Activated CD4-positive, alpha-beta T cell treated with anti-CD3 and anti-CD28 coated beads, Interleukin-2, amount 10 ng/mL, durations not matched to agents 7 days and 5 days (primary cell): ENCODE measurements at places on chromosomes 1 and 21. TPM values are rescaled to one million over a fixed set of nuclear protein-coding genes. Genes with fewer than 3 reads are reported as not detected.

GRCh38 chr21:22096314-22096713 lies 1098.1 kb downstream of the NCAM2 start:
- DNase-seq, result no peak

- no peak for DNase-seq
Measured at GRCh38 chr1:206419783-206420182, 50.5 kb upstream of the IKBKE start.

- DNase-seq, result no peak
Measured at GRCh38 chr21:44050276-44050675, 38.2 kb downstream of the TRAPPC10 start.

DNA sequence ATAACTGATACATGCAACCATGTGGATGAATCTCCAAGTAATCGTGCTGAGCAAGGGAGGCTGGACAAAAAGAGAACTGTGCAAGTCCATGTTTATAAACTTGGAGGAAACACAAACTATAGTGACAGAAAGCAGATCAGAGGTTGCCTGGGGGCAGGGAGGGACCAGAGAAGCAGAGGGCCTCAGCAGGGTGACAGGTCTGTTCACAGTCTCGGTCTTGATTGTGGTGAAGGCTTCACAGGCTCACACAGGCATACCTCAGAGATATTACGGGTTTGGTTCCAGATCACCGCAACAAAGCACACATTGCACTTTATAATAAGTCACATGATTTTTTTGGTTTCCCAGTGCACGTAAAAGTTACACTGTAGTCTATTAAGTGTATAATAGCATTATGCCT lies 28.5 kb downstream of the ACOT7 start:
- DNase-seq, result peak; percentile 74

DNA sequence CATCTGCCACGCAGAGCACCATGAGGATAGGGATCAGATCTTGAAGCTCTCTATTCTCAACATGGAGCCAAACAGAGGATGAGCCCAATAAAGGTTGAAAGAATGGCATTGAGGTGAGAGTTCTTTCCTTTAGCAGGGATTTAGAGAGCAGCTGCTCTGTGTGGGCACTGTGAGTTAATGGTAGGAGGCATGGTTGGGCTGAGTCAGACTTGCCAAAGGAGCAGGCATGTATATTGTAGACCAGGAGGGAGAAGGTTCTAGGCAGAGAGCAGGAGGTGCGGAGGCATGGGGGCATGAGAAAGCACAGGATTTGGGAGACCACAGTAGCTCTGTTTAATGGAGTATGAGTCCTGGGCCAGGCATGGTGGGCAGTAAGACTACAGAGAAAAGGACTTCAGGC lies 32.0 kb downstream of the TMEM53 start:
- DNase-seq, result no peak

DNA sequence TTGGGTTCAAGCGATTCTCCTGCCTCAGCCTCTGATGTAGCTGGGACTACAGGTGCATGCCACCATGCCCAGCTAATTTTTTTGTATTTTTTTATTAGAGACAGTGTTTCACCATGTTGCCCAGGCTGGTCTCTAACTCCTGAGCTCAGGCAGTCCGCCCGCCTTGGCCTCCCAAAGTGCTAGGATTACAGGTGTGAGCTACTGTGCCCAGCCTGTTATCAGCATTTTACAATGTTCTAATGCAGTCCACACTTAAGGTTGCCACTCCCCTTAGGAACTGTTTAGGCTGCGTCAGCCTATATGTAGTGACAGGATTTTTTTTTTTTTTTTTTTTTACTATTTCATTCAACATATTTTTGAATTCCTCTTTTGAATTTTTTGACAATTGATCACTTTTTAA lies 30.2 kb downstream of the AGPAT3 start:
- DNase-seq, result no peak

- DNase-seq, result no peak
Measured at GRCh38 chr21:42370894-42371654, 4.7 kb upstream of the TFF1 start.

DNA sequence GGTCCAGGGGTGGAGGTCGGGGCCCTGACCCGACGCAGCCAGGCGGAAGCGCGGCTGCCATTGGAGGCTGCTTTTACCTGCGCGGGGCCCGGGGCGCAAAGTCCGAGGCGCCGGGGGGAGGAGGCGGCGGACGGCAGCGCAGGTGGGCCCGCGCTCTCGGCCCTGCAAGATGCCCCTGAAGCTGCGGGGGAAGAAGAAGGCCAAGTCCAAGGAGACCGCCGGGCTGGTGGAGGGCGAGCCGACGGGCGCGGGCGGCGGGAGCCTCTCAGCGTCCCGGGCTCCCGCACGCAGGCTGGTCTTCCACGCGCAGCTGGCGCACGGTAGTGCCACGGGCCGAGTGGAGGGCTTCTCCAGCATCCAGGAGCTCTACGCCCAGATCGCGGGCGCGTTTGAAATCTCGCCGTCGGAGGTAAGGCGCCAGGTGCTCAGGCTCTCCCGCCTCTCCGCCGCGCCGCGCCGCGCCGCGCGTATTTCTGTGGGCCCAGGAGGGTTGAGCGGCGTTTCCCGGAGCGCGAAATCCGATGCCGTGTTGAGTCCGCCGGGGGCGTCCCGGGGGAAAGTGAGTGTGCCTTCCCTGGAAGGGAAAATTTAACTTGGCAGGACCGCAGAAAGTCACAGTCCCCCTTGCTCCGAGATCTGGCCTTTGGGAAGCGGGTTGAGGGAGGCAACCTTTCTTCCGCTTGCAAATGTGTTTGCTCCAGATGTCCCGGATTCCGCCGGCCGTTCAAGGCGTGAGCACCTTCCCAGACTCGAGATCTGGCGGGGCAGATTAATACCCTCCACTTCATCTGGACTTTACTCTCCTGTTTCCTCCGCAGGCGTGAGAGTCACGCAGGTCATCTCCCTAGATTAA lies at the start of gene GIPC2:
Gene GIPC2 (plus strand): TSS at position 41 of the 853 bp plus-strand sequence. CDS start 129 bp downstream, at position 170.
- peak; percentile 22 for DNase-seq

DNA sequence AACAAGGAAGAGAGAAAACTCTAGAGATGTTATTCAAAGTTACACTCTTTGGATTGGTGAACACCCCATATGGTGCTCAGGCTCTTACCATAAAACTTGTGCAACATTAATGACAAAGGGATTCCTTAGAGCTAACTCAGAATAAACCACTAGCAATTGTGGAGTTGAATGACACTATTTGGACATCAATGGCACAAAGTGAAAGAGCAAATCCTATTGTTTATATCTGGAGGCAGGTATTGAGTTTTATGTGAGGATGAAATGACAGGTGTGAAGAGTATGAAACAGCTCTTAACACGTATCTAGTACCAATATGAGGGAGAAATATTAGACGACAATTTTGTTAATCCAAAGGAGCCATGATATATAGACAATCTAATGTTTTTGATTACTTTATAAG lies 584.9 kb upstream of the PBX1 start:
- no peak for DNase-seq

GRCh38 chr1:177969109-177969508 lies 749 bp downstream of the SEC16B start:
- DNase-seq, result no peak

DNA sequence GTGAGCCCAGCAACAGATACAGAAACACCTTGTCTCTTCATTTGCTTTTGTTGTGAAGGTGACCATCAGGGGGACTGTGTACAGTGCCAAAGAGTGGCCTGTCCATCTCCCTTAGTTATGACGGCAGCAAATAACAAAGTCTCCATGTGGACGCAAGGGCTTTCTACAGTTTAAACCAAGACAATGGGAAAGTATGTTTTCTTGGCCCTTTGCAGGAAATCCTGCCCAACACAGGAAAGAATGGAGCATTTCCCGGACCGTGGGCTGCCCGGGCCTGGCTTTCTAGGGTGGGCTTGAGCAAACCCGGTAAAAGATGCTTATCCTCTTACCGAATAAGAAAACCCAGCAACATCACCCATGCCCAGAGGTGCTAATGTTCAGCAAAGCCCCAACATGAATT lies 87.3 kb downstream of the ZBTB18 start:
- DNase-seq, result no peak

- no peak for DNase-seq
Measured at GRCh38 chr1:23732363-23733224, 10.7 kb upstream of the ELOA start.

DNA sequence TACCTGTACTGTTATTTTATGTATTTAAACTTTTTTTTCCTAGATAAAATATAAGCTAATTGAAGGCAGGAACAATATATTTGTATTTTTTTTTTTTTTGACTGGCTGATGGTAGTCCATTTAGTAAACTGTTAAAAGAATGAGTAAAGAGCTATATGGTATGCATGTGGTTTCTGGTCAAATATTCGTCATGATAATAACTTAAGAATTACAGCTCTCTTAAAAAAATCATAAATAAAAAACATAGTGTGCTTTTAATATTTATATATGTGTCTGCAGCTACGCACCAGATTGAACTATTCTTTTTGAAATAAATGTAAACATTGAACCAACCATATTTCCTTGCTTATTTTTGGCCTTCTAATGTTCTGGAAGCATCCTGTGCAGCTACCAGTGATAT lies 272.3 kb upstream of the C1orf105 start:
- no peak for DNase-seq

DNA sequence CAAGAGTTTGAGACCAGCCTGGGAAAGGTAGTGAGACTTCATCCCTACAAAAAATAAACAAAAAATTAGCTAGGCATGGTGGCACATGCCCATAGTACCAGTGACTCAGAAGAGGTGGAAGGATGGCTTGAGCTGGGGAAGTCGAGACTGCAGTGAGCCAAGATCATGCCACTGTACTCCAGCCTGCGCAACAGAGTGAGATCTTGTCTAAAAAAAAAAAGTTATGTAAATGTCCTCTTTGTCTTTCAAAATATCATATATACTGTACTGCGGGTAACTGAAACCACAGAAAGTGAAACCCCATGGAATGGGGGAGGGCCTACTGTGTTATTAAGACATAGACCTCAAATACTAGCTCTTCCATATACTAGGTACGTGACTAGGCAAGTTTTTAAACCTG lies 20.8 kb downstream of the ACADM start:
- no peak for DNase-seq

- DNase-seq, result no peak
Measured at GRCh38 chr1:39671793-39672550, at the start of gene NT5C1A. TSS of gene NT5C1A (minus strand) at chr1:39672107. CDS start at chr1:39672038, 69 bp downstream.

- no peak for DNase-seq
Measured at GRCh38 chr1:191327868-191328267, 830.4 kb upstream of the RGS18 start.

DNA sequence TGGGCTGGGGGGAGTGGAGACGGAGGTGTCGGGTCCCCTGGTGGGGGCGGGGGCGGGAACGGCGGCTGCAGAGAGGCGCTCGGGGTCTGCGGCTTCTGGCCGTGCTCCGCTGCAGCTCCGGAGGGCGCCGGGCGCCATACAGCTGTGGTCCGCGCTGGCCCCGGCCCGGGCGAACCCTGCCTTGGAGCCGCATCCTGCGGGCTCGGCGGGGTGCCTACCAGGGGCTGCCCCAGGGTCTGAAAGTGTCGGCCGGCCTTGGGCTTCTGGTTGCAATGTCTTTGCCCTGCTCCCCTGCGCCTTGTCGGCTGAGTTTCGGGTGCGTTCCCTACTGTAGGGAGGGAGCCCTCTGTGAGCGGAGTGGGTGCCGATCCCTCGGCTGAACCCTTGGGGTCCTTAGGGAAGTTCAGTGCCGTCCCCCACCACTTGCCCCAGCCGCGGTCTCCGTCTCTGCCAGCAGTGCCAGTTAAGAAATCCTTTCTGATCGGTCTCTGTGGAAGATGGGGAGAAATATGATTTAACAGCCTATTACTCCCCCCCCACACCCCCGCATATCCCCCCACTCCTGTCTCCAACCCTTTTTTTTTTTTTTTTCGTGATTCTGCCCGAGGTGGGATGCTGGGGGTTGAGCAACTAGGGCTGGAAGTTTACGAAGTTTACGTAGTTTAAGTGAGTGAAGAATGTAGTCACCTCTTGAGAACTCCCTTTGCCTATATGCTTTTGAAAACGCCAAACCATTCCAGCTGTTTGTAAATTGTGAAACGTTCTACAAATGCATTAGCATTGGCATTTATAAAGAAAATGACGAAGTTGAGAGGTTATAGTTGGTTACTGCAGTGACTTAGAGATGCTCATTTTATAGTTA lies 588 bp downstream of the NEXN start:
- peak; percentile 7 for DNase-seq

GRCh38 chr1:58704616-58705021 lies 4.8 kb upstream of the MYSM1 start:
- DNase-seq, result no peak

DNA sequence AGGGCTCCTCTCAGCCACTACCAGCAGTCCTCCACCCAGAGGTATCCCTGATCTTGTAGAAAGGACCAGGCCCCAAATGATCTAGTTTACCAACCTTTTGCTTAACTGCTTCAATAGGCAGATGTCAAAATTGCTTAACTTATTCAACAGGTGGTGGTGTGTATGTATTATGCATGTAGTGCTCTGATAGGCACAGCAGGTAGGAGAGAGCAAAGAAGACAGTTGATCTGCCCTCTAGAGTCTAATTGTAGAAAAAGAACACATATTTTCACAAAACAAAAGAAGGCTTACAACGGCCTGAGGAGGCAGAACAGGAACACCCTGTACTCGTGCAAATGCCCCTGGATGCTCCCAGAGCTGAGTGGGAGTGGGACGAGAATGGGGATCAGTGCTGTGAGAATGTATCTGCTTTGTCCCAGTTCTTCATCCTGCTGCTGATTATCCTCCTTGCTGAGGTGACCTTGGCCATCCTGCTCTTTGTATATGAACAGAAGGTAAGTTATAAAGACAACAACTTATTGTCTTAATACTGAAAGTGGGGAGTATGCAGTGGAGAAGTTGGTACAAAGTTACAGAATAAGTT lies 21.1 kb downstream of the CD53 start:
- DNase-seq, result no peak

CACNA1S gene
- total RNA-seq, result not detected

C1orf21 gene
- total RNA-seq, result 8.1 TPM

MASP2 gene
- not detected for total RNA-seq

LCE1C gene
- not detected for total RNA-seq

ERI3 gene
- total RNA-seq, result 27.8 TPM

KLF17 gene
- not detected for total RNA-seq

KRTAP19-1 gene
- not detected for total RNA-seq

KCNK1 gene
- total RNA-seq, result 0.67 TPM

SUSD4 gene
- total RNA-seq, result 2.9 TPM
